SK-N-SH (cell line): ENCODE measurements at places on chromosomes 11 and 22. TPM values are rescaled to one million over a fixed set of nuclear protein-coding genes. Genes with fewer than 3 reads are reported as not detected.

The NPAS4 gene
- 0.03 and 0.08 TPM in 2 replicates for polyA plus RNA-seq

- DNase-seq: no peak
Measured at GRCh38 chr11:116302756-116303155, 470.0 kb downstream of the BUD13 start.

- DNase-seq: no peak
Measured at GRCh38 chr11:61999141-61999975, 31.9 kb upstream of the FTH1 start.

DNA sequence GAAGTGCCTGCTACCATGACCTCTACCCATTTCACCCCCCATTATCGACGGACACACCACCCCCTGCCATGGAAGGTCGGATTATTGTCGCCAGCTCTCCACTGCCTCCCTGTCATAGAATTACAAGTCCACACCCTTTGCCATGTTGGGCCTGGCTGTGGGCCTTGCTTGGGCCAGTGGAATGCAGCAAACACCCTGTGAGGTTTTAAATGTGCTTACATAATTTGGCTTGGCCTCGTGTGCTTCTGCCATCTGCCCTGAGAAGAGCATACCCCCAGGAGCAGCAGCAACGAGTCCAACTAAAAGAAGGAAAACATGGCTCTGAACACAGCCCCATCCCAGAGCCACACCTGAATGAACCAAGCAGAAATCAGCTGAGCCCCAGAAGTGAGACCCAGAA is 94.1 kb upstream of the PRDM11 start:
- DNase-seq: no peak
